NCI-H2171 treated with DMSO at 0.1 percent for 48 hours (cell line): ENCODE measurements at places on chromosomes 7 and 10.

GRCh38 chr7:17685141-17685540 lies 255.2 kb downstream of the SNX13 start:
- DNase-seq, result no peak

DNA sequence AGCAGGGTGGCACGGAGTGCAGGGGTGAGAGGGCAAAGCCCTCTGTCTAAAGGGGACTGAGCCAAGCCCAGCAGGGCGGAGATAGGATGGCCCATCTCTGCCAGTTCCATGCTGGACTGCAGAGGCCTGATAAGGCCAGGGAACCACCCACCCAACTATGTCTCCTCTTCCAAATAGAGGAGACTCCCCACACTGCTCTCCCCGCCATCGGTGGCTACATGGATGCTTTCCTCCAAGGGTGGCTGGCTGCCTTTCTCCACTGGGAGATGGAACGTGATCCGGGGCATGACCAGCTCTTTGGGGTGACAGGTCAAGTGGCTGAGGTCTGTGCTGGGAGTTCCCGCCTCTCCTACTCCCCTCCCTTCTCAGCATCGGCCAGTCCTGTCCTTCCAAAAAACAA lies 58.1 kb upstream of the MXI1 start:
- DNase-seq, result no peak

DNA sequence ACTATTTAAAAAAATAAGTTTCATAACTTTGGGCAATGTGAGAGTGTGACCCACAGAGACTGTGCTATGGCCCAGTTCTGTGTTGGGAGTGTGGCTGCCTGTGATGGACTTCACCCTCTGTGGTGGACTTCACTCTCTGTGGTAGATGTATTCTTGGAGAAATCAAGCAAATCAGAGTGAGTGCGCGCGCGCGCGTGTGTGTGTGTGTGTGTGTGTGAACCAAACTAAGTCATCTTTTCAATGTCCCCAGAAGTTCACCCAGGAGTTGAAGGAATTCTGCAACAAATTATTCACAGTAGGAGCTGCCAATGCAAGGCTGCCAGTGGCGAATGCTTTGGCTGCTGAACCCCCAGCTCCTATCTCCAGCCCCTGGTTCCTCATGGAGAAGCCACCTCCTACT lies 184.5 kb downstream of the ADAM12 start:
- DNase-seq, result no peak

GRCh38 chr10:45673074-45673648 lies 589 bp upstream of the ZFAND4 start:
- peak; percentile 42 for DNase-seq

DNA sequence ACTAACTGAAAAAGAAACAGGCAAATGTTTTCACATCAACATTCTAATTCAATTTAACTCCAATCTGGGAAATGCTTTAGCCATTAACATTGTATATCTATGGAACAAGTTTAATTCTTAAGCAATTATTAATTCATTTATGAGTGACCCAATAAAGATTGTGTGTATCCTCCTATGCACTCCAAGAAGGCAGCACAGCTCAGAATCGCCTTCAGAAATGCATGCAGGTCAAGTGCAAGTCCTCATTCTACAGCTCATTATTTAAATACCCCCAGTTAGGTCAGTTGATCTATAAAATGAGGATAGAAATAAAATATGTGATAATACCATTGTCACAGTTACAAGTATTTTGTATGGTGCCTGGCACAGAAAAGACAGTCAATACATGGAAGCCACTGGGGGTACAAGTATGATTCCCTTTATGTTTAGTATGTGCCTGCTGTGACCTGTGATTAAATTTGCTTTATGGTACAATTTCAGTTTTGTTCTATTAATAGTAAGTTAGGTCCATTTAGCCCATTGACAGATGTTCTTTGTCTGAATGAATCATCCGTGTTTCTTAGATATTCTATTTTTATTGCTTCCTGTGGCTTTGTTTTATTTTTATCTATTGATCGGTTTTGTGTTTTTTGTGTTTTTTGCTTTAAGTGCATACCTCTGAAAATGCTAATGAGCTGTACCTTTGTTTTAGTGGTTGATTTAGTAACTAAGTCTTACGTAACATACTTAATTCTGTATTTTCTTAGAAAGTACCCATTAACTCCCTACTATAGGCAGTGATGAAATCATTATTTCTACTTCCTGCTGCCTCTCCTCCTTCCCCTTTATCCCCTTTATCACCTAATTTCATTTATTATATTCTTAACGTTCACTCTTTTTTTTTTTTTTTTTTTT lies 42.8 kb downstream of the CPXM2 start:
- DNase-seq, result no peak

GRCh38 chr10:126570621-126571602 lies 99.6 kb downstream of the C10orf90 start:
- no peak for DNase-seq

DNA sequence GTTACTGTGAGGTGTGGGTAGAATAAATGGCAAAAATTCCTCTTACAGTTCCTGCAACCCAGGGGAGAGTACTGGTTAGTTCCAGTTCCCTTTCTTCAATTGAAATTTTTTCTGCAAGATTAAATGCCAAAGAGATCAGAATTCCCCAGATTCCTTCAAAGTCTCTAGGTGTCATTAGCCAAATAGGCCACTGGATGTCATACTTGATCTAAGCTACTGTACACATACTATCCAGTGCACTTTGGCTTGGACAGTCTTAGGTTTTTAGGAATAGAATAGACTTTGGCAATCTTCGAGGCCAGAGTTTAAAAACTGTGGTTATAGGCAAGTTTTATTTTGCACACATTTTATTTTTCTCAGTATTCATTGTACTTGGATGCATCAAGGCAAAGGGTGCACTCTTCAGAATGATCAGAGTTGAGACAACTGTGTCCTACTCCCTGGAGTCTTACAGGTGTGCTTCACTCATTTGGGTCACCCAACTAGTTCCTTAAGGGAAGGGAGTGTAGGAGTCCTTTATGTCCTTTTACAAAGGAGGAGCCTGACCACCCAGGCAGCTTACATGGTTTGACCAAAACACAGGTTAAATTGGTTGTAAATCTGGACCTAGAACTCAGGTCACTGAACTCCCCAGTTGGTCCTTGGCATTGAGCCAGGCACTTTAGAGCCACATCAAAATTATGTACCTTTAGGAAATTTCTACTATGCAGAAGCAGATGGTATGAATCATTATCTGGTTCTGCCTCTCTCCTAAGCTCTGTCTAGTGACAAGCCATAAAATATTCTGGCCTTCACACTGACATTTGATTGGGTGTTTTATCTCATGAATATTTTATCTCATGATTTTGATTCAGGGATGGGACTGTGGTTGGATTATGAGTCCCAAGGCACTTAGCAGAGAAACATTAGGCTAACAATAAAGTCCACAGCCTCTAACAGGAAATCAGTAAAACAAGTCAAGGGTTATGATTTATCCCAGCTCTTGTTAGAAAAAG lies 49.5 kb downstream of the ASAH2B start:
- DNase-seq, result no peak

DNA sequence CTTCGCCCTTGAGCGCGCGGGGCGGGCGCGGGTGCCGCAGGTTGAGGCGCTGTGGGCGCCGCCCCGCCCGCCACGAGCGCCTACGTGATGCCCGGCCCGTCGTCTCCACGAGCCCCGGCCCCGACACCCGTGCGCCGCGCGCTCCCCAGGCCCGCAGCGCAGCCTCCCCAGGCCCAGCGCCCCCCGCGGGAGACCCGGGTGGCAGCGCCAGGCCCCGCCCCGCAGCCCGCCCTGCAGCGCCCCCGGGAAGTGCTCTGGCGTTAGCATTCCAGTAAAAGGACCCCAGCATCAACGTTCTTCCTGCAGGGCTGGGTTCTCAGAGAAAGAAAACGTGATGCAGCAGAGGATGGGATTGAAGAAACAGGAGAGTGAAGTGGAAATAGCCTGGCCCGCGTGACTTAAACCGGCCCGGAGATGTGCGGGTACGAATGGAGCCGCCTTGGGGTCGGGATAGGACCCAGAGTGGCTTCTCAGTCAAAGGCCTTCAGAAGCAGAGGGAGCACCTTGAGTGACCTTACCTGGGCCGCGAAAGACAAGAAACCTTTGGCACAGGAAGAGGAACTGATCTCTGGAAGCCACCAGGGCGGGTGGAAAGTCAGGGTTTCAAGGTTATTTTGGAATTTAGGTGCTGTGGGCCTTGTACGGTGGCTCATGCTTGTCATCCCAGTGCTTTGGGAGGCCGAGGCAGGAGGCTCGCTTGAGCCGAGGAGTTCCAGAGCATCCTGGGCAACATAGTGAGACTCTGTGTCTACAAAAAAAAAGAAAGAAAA lies 1.8 kb downstream of the PFKP start:
- DNase-seq, result no peak

GRCh38 chr10:1732564-1732996 lies 4.7 kb downstream of the ADARB2 start:
- peak; percentile 54 for DNase-seq
